Astrocyte of the spinal cord (primary cell): ENCODE measurements at places on chromosomes 1 and 21.

DNA sequence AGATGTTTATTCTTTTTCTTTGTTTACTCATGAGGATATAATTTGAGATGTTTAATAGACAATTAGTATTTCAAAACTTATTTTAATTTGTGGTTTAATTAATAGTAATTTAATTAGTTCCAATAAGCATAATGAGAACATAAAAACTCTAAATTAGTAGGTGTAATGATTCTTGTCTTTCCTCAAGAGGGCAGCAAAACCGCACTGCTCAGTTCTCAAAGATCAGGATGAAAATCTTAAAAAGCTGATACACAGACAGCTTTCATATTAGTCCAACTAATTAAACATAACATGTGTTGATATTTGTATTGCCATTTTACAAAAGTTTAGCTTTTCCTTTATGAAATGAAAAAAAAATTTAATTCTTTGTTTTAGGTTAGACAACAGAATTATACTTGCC, 106.7 kb upstream of the C21orf91 start:
- DNase-seq: peak; percentile 51

DNA sequence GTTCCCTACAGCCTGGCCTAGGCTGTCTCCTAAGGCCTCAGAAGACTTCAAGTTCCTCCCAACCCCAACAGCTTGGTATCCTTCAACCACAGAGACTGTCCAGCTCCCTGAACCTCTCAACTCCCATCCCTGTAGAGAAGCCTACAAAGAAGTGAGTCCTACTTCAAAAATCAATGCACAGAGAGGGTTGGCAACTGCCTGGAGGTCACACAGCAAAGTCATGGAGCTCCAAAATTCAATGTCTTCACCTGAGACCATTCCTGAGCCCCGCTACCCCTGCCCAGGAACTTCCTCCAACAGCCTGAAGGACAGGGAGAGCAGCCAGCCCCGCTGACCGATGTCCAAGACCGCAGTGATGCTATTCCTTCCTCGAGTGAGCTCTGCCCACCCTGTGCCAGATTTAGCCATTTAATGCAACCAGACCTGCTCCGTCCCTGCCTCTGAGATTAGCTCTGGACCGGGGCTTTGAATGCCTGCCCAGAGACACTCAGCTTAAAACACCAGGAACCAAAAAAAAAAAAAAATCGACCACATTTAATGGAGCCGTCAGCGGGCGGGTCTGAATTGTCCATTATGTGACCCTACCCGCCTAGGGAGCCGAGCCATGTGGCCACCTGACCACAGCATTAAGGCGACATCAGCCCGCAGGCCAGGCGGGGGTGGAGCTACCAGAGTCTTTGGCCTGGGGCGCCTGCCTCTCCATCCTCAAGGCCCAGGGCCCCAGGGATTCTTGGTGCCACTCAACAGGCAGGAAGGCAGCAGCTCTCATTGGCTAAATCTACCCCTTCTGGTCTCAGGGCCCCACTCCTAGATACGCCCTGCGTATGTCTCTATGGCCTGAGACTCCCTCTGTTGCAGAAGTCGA, 148.6 kb downstream of the SYF2 start:
- DNase-seq: no peak

DNA sequence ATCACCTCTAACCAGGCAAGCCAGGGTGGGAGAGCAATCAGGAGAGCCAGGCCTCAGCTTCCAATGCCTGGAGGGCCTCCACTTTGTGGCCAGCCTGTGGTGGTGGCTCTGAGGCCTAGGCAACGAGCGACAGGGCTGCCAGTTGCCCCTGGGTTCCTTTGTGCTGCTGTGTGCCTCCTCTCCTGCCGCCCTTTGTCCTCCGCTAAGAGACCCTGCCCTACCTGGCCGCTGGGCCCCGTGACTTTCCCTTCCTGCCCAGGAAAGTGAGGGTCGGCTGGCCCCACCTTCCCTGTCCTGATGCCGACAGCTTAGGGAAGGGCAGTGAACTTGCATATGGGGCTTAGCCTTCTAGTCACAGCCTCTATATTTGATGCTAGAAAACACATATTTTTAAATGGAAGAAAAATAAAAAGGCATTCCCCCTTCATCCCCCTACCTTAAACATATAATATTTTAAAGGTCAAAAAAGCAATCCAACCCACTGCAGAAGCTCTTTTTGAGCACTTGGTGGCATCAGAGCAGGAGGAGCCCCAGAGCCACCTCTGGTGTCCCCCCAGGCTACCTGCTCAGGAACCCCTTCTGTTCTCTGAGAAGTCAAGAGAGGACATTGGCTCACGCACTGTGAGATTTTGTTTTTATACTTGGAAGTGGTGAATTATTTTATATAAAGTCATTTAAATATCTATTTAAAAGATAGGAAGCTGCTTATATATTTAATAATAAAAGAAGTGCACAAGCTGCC, 19.8 kb downstream of the CSF1 start:
- DNase-seq: no peak

GRCh38 chr21:31905503-31906451, 33.0 kb downstream of the HUNK start:
- peak; percentile 18 for DNase-seq

- peak; percentile 83 for DNase-seq
Observed at GRCh38 chr21:15065392-15066122, 757 bp upstream of the NRIP1 start.

- no peak for DNase-seq
Observed at GRCh38 chr1:7485826-7486225, 285.3 kb upstream of the VAMP3 start.

DNA sequence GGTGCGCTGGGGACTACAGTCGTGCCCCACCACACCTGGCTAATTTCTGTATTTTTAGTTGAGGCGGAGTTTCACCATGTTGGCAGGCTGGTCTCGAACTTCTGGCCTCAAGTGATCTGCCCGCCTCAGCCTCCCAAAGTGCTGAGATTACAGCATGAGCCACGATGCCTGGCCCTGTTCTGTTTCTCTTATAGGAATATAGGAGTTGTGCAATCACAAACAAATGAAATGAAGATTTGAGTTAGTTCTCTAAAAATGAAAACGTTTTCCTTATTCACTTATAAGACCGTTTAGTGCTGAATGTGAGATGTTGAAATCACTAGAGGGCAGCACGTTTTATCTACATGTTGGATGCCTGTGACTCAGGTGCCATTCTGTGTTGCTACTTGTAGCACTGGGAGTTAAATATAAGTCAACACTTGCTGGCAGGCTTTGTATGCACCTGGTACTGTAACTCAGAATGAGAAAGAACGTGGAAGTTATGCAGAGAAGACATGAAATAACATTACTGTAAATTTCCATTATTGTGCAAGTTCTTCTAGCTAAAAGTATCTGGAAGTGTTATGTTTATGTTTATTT, 45.8 kb downstream of the MIGA1 start:
- peak; percentile 82 for DNase-seq

DNA sequence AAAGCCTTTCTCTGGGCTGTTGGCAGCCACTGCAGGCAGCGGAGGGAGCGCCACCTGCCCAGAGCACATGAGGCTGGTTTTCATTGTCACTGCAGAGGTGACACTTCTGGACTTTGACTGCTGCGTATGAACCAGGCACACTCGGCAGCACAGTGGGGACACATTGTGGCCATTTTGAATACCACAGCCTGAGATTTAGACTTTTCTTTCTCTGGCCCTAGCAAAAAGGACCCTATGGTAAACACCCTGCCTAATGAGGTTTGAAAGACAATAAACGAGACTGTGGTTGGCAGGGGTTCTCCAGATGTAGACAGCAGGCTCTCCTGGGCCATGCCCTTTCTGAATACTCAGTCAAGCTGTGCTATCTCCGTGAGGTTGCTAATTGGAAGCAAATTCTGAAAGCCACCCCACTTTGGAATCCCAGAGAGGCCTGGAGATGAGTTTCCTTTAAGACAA, 12.0 kb upstream of the KCNE2 start:
- DNase-seq: peak; percentile 26

GRCh38 chr1:208909011-208909984, 665.1 kb upstream of the PLXNA2 start:
- no peak for DNase-seq

DNA sequence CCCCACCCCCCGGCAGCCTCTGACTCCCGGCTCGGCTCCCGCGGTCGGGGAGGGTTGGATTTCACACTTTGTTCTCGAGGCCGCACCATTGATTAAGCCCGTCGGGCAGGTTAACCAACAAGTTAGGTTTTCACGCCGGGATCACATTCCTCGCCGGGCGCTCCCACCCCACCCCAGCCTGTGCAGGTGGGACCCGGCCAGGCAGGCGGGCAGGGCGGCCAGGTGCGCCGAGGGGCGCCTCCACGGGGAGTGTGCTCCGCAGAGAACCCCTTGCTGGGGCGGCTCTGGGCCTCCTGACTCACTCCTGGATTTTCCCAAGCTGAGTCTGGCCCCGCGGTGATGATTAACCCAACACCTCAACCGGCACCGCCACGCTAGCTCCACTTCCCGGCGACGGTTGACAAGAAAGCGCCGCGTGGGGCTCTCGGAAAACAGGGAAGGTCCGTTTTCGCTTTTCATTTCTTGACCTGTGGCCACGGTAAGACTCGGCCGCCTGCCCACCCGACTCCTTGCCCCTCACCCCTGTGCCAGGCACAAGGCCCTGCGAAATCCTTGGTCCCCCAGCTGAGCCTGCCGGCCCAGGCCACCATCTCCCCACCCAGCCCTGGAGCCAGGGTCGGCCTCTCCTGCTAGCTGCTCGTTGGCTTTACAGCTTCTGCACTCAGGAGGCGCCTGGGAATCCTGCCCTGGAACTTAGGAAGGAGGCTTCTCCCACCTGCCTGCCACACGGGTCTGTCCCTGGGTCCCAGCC, 8.8 kb upstream of the TTLL10 start:
- no peak for DNase-seq

- DNase-seq: peak; percentile 55
Observed at GRCh38 chr1:22039594-22040285, 12.8 kb upstream of the CDC42 start.

DNA sequence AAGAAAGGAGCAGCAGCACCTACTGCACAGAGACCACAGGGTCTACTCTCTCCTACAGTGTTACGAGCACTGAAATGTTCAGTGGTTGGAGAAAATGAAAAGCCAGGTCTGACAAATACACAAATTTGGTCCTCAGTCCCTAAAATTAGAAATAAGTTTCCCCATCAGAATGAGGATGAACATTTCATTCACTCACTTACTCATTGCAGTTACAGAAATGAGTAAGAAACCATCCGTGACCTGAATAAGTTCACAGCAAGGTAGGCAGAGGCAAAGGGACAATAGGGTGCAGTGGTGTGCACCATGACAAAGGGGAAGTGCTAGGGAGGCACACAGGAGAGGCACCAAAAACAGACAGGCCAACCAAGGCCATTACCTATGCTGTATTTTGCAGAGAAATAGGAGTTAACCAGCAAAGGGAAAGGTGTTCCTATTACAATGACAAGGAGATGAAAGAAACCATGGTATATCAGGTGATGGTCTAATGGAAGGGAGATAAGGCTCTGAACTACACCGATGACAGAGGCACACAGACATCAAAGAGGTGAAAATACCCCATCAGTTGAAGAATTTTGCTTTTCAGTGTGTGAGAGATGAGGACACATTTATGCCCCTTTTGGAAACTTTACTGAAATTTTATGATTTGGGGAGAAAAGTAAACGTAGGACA, 29.4 kb downstream of the VAV3 start:
- no peak for DNase-seq

DNA sequence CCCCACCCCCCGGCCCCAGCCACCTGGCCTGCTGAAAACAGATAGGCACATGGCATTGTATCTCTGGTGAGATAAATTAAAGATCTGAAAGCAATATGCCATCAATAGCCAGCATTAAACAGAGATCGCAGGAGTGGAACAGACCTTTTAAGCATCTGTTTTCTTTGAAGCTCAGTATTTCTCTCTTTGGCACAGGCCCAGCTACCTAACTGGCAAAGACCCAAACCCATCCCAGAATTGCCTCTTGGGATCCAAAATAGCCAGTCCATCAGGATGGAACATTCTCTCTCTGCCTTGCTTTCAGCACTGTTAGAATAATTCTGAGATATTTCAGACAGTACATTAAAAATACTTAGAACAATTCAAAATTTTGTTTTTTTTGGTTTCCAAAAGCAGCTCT, 46.0 kb downstream of the KCNJ6 start:
- DNase-seq: no peak

GRCh38 chr21:23016617-23017016, 2018.4 kb downstream of the NCAM2 start:
- no peak for DNase-seq

- DNase-seq: no peak
Observed at GRCh38 chr1:214603819-214604252, 841 bp downstream of the CENPF start.

DNA sequence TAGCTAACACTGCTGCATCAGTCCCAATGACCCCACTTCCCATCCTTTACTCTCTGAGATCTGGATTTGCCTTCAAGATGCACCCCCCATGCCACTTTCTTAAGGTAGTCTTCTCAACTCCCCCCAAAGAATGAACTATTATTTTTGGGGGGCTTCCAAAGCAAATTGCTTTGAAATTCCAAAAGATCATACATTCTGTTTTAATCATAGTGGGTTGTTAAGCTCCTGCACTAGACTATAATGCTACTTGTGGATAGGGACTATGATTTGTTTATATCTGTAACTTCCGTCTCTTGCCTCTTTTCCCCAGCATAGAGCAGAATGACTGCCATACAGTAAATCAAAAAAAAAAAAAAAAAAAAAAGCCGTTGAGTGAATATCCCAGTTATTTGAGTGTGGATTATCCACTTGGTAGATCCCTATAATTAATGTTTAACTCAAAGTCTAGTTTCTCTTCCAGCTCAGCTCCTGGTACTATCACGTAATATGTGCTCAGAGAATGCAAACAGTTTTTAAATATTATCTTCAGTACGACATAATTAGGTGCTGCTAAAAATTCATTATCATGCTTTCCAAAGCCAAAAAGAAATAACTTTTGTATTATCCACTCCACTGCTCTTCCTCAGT, 26.9 kb downstream of the KIRREL1 start:
- DNase-seq: peak; percentile 21

DNA sequence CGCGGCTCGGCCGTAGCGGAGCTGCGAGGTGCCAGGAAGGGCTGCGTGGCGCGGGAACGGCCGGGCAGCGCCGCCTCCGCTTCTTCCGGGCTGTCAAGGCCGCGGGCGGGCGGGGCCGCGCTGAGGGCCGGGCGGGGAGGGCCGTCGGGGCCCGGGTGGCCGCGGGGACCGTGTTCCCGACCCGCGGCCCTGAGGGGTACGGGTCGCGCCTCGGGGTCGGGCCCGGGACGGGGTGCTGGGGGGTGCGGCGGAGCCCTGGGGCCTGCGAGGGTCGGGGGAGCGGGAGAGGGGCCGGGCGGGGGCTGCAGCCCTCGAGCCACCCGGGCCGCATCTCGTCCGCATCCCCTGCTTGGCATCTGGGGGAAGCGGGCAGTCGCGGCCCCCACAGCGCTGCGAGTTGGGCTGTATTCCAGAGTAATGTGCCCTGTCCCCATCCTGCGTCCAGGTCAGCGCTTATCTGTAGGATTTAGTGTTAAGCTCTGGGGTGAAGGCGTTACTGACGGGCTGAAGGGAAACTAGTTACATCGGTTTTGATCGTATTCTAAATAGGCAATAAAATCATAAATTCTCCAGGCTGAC, 379 bp downstream of the RER1 start:
- no peak for DNase-seq

GRCh38 chr1:188140958-188141357, 1312.2 kb downstream of the PLA2G4A start:
- no peak for DNase-seq
